ENCODE measurements at places on chromosomes 1 and 21.

GRCh38 chr21:41665766-41666595, 100.9 kb downstream of the RIPK4 start:
- DNase-seq, result no peak

GRCh38 chr1:205500240-205501233, 3.9 kb upstream of the CDK18 start:
- DNase-seq, result no peak

DNA sequence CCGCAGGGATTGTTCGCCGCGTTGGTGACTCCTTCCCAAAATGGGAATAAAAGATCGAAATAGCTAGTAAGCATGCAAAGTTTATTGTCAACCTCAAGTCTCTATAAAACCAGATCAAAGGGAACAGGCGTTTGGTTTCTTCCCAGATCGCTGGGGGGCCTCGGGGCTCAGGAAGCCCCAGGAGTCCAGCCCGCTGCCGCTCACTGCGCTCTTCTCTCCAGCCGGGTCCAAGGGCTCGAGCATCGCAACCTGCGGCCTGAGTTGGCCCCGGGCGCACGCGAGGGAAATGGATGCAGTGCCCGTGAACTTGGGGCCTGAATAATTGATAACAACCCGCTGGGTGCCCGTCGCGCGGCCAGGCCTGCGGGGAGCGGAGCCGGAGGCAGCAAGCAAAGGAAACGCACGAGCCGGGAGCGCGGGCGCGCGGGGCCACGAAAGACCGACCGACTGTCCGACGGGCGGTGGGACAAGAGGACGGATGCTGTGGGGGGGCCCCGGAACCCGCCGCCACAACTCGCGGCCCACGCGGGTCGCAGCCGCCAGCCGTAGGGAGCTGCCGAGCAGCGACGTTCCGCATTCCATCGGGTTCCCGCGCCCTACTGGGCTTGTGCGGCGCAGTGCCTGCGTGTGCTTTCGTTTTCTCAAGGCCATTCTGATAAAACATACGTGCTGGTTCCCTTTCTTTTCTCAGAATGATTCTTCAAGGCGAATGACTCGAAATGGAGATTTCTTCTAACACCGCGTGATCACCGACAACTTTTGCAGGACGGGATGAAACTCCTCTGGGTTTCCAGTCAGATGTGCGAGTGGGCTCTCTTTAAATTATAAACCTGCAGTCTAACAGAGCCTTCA, 14.0 kb upstream of the ALX3 start:
- DNase-seq, result no peak

DNA sequence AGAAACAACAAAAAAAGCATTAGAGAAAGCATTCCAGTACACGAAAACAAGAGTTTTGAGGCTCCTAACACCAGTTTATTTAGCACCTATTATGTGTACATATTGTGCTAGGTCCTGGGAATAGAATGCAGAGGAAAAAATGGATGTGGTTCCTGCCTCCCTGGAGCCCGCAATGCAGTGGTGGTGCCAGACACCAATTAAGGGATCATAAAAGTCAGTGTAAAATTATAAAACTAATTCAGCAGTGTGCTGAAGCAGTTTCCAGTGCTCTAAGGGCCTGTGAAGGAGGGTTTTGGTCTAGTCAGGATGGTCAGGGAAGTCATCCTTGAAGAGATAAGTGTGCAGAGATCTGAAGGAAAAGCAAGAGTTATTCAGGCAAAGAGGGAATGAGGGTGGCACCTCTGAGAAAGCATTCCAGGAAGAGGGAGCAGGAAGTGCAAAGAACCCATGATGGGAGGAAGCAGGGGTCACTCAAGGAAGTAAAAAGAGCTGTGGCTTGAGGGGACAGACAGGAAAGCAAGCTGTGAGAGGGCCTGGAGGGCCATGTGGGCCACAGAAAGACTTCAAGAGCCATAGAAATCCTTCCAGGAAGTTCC, 65.2 kb upstream of the IFNLR1 start:
- no peak for DNase-seq

- DNase-seq, result no peak
Observed at GRCh38 chr1:25987951-25988350, 9.9 kb downstream of the PAFAH2 start.

DNA sequence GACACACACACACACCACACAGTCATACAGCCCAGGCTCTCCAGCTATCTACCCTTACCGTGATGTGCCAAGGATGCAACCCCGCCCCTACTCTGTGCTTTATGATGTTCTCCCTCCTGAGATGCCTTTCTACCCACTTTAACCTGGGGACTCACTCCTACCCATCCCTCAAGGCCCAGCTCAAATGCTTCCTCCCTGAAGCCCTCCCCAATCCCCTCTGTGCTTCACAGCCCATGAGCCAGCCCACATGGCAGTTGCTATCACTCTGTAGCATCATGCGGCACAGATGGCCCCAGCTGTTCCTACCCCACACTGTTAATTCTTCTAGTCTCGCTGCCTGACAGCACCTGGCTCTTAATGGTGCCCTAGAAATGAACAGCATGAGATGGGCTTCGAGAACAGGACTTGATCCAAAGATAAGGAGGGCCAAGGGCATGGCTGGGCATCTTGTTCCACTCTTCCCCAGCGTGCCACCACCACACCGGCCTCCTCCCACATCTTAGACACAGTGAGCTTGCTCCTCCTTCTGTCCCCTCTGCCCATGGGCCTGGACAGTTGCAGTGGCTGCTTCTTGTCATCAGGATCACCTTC, 109.8 kb downstream of the GLIS1 start:
- DNase-seq, result no peak

- DNase-seq, result peak; percentile 85
Observed at GRCh38 chr1:224513787-224514209, 79.2 kb upstream of the WDR26 start.

DNA sequence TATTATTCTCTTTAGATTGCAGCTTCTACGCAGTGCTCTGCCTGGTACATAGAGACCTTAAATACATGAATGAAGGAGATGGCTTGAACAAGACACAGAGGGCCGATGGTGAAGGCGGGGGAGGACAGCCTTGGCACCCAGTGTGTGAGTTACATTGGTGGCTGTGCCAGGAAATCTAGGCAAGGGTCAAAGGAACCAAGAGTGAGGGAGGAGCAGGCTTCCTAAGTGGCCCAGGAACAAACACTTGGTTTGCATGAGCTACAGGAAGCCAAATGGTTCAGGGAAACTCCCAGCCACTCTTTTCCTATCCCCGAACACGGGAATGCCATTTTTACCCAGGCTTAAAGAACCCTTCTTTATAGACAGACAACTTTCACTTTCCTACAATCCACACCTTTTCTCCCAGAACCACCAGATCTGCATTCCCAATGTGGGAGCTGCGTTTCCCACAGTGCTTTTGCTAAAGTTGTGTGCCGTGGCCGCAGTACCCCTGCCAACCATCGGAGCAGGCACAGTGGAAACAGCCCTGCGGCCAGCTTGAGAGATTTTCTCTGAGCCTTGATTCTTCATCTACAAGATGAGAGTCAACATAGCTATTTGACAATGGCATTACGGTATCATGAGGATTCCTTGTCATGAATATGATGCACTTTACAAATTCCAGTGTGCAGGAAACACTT, 3.5 kb upstream of the CLEC20A start:
- DNase-seq, result no peak

GRCh38 chr1:224724566-224724965, 108.4 kb downstream of the CNIH3 start:
- DNase-seq, result no peak

GRCh38 chr1:224458996-224459395, 24.4 kb upstream of the WDR26 start:
- no peak for DNase-seq

DNA sequence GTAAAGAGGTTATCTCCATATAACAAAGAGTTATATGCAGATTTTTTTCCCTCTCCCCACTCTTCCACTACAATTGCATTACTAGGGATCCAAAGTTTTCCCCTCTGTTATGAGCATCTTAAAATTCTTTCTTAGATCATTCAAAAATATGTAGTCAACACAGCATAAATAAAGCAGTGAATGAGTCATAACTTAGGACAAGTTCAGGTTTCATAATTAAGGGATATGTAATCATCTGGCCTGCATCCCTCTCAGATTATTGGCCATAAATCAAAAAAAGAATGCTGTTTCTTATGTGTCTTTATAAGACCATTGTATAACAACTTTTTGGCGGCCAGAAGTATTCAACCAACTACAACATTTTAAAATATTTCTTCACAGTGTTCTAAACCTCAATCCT, 1526.1 kb downstream of the KCNT2 start:
- DNase-seq, result no peak

DNA sequence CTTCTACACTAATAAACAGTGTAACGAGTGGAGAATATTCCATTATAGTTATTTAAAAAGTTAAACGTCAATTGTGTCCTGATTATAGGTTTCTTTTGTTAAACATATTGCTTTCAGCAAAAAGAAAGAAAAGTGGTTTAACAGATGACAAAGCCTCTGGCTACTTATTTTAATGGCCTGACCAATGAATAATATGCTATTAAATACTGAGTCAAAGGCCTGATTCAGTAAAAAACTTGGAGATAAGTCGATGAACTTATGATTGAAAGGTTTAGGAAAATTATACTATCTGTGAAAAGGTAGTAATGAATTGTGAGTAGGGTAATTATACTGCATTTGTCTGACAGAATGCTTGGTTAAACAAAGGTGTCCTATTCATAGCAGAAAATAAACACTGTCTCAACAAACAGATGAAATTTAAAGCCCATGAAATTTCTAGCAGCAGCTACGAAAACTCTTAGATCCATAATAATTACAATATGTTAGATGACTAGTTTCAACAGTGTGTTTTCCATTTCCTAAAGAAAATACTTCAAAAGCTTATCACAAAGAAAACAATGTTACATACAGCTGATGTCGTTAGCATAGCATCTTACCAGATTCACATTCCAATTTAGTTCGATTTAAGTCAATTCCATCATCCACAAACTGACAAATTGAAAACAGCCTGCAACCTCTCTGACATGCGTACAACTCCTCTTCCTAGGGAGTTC, 6.2 kb downstream of the TMEM59 start:
- no peak for DNase-seq

DNA sequence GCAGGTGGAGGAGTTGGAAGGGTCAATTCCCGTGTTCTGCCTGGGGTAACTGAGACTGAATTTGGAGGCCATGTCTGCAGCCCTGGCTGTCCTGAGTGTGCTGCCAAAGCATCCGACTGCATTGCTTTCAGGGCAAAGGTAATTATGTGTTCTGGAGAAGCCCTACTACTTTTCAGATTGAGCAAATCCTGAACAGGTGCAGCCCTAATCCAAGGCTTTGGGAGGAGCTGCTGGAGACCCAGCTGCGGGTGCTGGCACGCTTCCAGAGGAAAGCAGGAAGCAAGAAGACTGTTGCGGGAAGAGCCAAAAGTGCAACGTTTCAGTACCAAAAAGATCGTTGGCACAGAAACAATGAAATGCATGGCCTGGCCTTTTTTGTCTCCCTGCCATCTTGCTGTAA, 73.7 kb upstream of the NRIP1 start:
- DNase-seq, result no peak

- no peak for DNase-seq
Observed at GRCh38 chr1:89815611-89816010, 5.2 kb upstream of the LRRC8D start.

GRCh38 chr1:227952374-227953021, 4.8 kb upstream of the WNT9A start:
- no peak for DNase-seq
